ENCODE measurements at places on chromosomes 4 and X.

DNA sequence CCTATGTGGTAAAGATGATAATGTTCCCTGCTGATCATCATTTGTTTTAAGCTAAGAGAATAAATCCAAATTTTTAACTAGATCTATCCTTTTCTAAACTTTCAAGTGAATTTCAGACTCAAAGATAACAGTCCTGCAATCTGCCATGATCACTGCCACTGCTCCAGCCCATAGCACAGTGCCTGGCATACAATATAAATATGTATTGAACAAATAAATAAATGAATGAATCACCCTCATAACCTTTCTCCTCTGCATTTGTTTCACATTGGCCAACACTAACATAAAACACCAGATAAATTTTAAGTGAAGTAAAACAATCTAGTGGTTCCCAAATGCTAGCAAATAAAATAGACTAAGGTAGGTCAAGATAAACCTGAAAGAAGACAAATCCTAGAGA, 439.0 kb downstream of the GPM6A start:
- peak; percentile 39 for DNase-seq

- no peak for DNase-seq
Observed at GRCh38 chr4:89273741-89274141, 33.9 kb downstream of the GPRIN3 start.

GRCh38 chrX:97308171-97308570, 424.5 kb downstream of the RPA4 start:
- DNase-seq, result peak; percentile 8

- DNase-seq, result no peak
Observed at GRCh38 chrX:107760304-107761077, 15.1 kb downstream of the TSC22D3 start.

DNA sequence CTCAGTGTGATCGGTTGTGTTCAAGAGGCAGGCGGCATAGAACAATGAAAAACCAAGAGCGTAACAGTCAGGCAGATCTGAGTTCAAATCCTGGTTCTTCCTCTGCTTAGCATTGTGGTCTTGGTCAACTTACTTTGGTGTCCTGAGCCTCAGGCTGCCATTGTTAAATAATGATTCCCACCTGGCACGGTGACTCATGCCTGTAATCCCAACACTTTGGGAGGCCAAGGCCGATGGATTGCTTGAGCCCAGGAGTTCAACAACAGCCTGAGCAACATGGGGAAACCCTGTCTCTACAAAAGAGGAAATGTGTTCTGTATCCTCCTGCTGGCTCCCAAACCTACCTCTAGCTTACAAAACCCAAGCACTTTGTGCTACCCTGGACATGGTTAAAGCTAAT, 129.0 kb upstream of the STX18 start:
- no peak for DNase-seq

DNA sequence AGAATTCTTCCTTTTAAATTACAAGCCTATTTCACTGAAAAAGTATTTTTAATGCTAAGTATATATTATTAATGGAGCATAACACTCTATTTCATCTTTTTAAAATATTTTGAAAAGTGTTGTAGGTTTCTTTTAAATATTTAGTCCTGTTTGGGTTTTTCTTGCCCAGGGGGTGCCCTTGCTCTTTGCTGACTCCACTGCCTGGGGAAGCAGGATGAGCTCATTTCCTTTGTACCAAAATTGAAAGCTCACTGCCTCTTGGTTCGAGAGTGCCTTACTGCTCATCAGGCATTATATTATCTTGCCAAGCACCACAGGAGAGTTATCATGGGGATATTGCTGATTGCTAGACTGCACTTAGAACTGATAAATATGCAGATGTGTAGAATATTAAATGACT, 819.2 kb downstream of the PCDH18 start:
- peak; percentile 66 for DNase-seq

GRCh38 chr4:26023203-26023972, 109.4 kb downstream of the SMIM20 start:
- DNase-seq, result peak; percentile 24

DNA sequence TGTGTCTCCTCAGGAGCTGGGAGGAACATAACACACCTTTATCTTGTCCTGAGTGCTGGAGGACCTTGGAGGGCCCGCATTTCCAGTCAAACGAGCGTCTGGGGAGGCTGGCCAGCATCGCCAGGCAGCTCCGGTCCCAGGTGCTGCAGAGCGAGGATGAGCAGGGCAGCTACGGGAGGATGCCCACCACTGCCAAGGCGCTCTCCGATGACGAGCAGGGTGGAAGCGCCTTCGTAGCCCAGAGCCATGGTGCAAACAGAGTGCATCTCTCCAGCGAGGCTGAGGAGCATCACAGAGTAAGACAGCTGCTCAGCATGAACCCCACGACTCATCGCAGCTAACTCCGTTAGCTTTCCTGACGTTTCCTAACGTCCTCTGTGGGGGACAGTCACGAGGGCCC, 430 bp downstream of the TRIML1 start:
- DNase-seq, result peak; percentile 12

DNA sequence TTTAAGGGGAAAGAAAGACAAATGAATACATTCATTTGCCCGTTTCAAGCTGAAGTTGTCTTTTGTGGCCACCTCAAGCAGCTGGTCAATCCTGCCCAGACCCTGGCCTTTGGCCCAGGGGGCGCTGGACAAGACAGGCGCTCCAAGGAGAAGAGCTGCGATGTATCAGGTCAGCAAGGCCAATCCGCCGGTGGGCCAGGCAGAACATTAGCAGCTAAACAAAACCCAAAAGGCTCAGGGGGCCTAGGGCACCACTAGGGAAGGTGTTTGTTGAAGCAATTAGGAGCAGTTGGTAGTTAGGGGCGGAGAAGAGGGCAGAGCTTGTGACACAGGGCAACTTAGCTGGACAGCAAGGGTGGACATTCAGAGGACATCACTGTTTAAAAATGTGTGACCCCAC, 60.8 kb upstream of the TMEM33 start:
- no peak for DNase-seq

DNA sequence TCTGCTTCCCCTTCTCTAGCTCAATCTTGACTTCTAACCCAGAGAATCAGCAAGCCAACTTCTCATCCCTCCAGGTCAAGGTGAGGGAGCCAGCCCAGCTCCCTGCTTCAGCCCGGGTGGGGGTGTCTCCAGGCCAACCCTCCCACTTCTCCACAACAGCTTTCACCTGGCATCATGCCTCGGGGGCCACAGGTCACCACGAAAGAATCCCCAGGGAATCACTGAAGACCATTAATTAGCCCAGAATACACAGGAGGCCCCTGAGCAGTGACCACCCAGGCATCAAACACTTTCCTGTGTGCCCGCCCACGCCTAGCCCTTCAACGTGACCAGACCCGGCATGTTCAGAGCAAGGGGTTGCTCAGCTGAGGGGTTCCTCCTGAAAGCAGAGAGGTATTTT, 646.7 kb downstream of the BCOR start:
- DNase-seq, result no peak

DNA sequence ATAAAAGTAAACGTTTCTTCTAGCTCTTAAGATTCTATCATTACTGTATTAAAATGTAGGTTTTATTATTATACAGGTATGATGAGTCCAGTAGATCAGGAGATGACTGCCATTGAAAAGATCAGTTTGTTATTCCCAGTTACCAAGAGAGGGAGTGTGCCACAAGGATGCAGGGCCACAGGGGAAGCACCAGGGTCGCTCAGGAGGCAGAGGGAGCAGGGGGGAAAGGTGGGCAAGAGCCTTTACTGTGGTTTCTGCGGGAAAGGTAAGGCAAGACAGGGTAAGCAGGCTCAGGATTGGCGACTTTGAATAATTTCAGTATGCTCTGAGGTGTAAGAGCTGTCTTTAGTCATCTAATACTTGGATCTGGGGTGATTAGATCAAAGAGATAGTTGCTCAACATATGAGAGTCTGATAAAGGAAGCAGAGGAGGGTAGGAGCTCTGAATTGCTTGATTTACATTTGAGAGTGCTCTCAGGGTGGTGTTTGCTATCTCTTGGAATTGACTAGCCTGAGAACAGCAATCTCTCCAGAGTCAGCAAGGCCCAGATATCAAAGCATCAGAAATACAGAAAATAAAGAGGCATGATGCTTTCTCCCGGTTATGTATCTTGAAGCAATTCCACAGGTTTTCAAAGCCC, 86.0 kb downstream of the NDST3 start:
- DNase-seq, result no peak
